Amygdala (tissue), 56 donors: ENCODE measurements at places on chromosomes 7 and 10.

GRCh38 chr7:128311013-128311412 lies 32.7 kb downstream of the RBM28 start:
- no peak for DNase-seq

DNA sequence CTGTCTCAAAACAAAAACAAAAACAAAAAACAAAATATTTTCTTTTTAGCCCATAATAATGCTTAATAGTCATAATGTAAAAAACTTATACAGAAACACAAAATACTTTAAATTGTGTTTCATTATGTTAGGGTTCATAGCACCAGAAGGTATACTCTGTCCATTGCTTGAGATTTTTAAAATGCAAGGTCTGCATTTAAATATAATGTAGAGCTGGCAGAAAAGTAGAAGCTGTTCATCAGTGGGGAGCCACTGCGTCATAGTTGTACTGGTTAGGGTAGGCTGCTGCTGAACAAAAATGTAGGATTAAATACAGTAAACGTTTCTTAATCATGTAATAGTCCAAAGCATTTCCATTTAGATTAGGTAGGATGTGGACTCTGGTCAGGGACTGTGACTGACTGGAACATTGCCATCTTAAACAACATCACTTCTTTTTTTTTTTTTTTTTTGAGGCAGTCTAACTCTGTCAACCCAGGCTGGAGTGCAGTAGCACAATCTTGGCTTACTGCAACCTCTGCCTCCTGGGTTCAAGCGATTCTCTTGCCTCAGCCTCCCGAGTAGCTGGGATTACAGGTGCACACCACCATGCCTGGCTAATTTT lies 85.2 kb downstream of the ANKIB1 start:
- no peak for DNase-seq

GRCh38 chr10:28946479-28946878 lies 269.2 kb downstream of the BAMBI start:
- DNase-seq: no peak

DNA sequence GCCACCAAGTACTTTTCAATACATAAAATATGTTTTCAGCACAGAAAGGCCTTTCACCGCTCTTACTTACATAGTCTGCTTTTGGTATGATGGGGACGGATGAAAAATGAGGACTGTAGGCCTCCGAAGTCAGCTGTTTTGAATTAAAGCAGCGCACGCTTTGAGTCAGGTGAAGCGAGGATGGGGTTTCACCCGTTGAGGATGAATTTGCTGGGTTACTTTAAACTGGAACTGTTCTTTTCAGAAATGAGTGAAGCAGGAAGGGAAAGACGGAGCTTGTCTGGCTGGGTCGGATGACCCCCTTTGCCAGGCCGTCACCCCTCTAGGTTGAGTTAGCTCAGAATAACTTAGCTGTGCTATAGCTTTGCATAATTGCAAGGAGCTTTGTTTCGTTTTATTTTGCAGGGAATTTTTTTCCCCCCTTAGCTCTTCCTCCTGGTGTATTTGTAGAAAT lies 40.0 kb downstream of the CUX1 start:
- DNase-seq: no peak

DNA sequence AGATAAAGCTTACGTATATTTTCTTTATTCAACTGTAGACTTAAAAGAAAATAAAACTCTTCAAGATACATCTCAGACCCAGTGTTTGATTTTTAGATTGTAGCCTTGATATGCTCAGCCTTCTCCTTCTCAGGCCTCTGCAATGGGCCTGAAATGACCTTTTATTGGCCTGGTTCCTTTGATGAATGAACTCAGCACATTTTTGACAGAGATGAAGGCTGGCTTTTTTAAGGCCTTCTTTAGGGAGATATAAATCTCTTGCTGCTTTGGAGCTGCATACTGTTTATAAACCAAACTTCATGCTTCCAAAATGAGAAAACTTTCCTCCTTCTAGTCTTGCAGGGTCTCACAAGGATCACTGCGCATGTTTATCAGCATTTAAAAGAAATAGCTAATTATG lies 1049.8 kb downstream of the LRMDA start:
- DNase-seq: no peak

DNA sequence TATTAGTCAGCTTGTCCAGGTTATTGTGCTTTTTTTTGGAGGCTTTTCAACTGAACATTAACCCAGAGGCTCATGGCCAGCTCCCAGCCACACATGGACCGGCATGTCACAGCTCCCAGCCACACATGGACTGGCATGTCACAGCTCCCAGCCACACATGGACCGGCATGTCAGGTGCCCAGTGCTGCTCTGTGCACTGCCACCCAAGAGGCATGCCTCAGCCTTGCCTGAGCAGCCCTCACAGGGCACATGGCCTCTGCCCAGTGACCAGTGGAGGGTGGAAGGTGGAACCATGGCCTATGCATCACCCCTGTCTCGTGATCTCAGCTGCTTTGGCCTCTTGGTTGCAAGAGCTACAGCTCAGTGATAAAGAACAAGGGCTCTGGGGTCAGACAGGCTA lies 119.8 kb downstream of the OAT start:
- DNase-seq: no peak

- no peak for DNase-seq
Observed at GRCh38 chr10:132647424-132647823, 109.8 kb downstream of the INPP5A start.

DNA sequence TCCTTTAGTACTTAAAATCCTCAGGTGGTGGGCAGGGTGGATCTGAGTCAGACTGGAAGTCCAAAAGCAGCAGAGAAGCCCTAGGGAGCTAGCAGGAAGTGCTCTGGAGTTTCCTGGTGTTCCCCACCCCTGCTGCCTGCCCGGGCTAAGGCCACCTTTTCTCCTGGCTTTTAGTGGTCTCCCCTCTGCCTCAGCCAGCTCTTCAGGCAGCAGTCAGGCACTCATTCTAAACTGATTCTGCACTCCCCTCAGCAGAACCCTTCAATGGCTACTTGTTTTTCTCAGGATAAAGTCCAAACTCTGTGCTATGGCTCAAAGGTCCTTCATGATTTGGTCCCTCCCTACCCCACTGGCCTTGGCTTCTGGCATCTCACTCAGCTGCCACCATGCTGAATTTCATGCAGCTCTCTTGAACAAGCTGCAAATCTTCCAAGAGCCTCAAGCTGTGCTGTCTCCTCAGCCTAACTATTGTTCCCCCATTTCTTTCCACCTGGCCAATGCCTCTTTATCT lies 28.9 kb upstream of the DNMBP start:
- DNase-seq: no peak

DNA sequence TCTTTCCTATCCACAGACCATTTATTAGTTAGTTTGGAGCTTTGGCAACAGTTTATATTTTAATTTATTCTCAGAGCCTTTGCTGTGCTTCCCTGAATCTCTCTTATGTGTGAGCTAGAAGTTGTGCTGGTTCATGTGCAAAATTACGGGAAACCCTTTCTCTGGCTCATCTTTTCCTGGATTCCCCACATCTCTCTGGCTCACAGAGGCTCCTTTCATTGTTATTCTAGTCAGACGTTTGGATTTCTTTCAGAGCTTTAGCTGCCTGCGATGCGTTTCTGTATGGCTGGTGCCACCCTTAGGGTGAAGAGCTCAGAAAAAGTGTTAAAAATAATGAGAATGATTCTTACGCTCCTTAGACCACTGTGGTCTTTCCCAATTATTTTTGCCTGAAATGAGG lies 53.3 kb downstream of the TPST1 start:
- no peak for DNase-seq

- DNase-seq: no peak
Observed at GRCh38 chr10:8061274-8062211, 7.1 kb downstream of the GATA3 start.

DNA sequence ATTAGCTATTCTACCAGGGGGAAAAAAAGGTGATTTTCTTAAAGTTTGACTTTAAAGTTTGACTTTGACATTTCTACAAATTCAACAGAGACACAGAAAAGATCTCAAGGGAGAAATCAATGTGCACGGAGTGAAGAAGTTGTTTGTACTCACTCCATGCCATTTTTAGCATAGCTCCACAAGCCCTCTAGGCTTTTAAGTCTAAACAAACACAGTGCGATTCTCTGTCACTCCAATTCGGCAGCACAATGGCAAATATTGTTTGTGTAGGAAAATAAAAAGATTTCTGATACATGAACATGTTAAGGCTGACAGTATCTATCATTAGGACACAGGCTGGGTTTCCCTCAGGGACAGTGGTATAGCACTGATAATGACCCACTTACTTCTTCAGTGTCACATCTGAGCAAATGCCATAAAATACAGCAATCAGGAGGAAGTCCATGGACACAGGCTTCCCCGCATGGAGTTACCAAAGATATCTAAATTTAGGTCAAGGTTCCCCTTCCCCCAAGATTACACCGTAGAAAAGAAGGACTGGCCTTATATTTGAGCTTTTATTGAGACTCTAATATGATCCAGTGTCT lies 28.0 kb downstream of the GSAP start:
- DNase-seq: no peak

DNA sequence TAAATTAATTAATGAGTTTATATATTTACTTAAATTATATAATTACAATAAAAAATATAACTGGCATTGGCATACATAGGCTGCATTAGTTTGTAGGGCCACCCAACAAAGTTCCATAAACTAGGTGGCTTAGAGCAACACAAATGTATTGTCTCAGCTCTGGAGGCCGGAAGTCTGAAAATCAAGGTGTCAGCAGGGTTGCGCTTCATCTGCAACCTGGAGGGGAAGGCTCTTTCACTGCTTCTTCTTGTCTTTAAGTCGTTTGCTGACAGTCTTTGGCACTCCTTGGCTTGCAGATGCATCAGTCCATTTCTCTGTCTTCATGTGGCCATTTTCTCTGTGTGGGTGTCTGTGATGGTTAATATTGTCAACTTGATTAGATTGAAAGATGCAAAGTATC lies 6.1 kb upstream of the BLVRA start:
- no peak for DNase-seq

- DNase-seq: no peak
Observed at GRCh38 chr7:157059534-157059933, 49.1 kb upstream of the MNX1 start.

DNA sequence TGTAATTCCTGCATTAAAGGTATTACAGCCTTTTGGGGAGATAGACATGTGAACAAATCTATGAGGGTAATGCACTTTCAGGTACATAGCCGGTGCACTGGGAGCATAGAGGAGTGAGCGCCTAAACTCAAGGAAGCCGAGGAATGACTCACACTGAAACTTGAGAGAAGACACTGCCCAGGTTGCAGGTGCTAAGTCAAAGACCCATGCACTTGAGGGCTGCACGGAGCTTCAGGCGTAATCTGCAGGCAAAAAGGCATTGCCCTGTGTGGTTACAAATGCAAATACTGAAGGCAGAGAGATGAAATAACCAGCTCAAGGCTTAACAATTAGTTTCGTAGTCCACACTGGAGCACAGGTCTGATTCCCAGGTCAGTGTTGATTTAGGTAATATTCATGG lies 51.0 kb upstream of the OSBPL3 start:
- DNase-seq: no peak

GRCh38 chr7:46440186-46440585 lies 519.1 kb upstream of the IGFBP3 start:
- DNase-seq: no peak

GRCh38 chr10:91788527-91788926 lies 9.7 kb upstream of the TNKS2 start:
- DNase-seq: no peak

GRCh38 chr7:78383096-78383880 lies 584.7 kb downstream of the PHTF2 start:
- no peak for DNase-seq

DNA sequence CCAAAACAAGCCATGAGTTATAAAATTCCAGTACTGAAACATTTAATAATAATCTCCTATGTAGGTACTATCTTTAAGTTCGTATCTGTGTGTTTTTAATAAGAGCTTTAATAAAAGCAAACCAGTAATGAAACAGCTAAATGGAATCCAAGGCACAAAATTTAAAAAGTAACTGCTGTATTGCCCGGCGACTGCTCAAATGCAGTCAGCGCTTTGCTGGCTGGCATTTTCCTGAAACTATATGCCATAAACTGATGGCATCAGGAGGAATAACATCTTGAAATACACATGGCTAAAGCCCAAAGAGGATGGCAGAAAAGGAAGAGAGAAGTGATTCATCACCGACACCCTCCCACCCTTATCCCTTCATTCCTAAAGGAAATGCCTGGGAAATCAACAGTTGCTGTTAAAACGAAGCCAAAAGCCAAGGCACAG lies 133.1 kb downstream of the CUBN start:
- no peak for DNase-seq

GRCh38 chr10:29731760-29732159 lies 97.0 kb upstream of the SVIL start:
- no peak for DNase-seq

DNA sequence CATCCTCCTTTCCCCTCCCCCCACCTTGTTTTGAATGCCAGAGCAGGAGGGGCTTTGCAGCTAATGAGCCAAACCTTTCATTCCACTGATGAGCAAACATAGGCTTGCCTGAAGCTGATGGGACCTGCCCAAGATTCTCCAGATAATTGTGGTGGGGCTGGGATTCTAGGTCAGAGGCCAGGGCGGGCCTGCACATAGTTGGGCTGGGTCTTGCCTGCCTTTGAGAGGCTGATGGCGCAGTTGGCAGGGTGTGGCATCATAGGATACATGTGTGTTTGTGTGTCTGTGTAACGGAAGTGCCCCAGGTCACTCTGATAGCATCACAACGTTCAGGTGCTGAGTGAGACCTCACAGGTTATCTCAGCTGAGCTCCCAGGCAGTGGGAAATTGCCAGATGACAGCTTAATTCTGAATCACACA lies 22.9 kb downstream of the BTBD16 start:
- no peak for DNase-seq

GRCh38 chr10:71740069-71740653 lies 20.6 kb upstream of the C10orf105 start:
- no peak for DNase-seq

DNA sequence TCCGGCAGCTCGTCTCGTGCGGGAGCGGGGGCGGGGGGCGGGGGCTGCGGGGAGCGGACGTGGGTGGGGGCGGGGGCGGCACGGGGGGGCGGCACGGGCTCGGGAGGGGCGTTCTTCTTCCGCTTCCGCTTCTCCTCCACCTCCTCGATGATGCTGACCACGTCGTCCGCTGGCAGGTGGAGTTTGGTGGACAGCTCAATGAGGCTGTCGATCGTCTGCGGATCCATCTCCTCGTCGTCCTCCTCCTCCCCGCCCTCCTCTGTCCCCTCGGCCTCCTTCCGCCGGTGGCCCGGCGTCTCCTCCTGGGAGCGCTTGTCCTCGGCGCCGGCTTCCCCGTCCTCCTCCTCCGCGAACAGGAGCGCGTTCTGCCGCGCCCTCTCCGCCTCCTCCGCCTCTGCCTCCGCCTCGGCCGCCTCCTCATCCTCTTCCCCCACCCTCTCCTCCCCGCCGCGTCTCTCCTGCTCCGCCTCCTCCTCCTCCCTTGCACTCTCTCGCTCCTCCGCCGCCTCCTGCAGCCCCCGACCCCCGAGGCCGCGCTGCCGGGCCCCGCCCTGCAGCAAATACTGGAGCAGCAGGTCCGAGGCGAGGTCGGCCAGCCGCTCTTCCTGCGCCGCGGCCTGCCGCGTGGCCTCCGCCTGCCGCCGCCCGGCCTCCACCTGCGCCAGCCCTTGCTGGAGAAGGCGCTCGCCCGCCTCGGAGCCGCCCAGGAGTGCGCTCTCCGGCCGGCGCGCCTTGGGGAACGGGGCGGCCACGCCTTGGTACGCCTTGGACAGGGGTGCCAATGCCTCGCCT lies 1.9 kb downstream of the VGF start:
- DNase-seq: peak; percentile 31
